ENCODE measurements at places on chromosomes 7 and 10.

- no peak for DNase-seq
These were observed 3.5 kb downstream of the MTPAP start for GRCh38 chr10:30345611-30346010.

- DNase-seq, result no peak
These were observed 19.9 kb upstream of the FMC1 start for GRCh38 chr7:139321071-139321745.

DNA sequence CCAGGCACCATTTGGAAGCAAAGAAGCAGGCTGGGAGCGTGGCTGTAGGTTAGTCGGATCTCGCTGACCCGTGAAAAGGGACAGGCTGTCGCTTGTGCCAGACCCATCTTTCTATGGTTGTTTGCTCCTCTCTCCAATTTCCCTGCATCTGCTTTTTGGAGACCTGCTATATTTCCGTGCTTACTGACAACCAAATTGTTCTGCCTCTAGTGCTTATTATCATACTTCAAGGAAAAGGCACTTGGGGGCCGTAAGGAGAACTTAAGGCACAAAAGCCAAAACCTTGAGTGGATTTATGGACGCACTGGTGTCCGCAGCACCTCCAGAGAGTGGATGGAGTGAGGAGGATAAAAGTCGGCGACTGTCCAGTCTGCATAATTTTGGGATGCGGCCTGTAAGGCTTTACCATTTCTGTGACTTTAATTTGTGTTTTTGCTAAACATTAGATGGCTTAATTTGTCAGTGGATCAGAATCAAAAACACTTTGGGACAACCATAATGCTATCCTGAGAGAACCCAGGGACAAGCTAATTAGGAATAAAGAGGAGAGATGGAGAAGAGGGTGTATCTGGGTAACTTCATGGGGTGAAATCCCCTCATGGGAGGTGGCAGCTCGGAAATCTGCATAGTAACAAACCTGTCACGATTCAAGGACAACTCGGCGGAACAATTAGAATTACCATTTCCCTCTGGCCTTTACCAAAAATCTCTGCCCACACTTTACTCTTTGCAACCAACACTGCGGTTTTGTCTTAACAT lies 206.7 kb downstream of the HDAC9 start:
- DNase-seq, result no peak

- no peak for DNase-seq
These were observed 376.9 kb downstream of the PHTF2 start for GRCh38 chr7:78175330-78176100.

GRCh38 chr7:66265566-66265965 lies 60.4 kb downstream of the TPST1 start:
- no peak for DNase-seq

- no peak for DNase-seq
These were observed 1041.9 kb downstream of the NRG3 start for GRCh38 chr10:82916941-82917340.

DNA sequence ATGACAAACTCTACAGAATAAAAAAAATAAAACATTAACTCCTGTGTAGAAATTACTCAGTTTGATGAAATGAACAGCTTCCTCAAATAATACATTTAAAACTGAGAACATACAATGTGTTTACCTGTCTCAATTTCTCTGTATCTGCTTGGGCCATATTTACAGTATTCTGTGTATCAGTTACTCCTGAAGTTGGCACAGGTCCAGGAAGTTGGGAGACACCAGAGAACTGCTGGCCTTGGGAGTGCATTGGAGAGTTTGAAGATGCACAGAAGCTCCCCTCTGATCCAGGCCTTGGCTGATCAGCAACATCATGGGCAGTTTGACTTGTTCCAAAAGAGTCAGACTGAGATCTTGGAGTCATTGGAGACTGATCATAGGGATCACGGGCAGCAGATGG lies 155.1 kb downstream of the GALNT11 start:
- DNase-seq, result no peak

DNA sequence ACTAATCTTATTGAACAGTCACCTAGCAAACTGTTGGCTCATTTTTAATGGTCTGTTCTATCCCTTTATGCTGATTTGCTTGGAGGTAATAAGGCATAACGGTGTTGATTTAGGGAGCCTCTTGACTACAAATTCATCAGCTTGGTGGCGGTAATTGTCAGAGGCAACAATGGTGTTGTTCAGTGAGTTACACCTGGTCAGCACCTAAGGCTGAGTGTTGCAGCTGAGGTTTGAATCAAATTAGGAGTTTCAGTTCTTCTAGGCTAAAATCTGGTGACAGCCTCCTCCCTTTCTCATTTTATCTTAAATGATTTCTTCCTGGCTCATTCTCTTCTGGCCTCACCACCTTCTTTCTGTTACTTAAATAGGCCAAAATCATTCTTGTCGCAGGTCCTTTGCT lies 42.3 kb upstream of the SP8 start:
- no peak for DNase-seq

GRCh38 chr7:98877692-98878364 lies 504 bp upstream of the TRRAP start:
- no peak for DNase-seq

GRCh38 chr10:126749015-126749655 lies 78.6 kb upstream of the C10orf90 start:
- DNase-seq, result peak; percentile 22

GRCh38 chr10:27908231-27908630 lies 90.6 kb downstream of the ODAD2 start:
- no peak for DNase-seq

GRCh38 chr10:128500642-128501041 lies 374.4 kb upstream of the MKI67 start:
- no peak for DNase-seq

DNA sequence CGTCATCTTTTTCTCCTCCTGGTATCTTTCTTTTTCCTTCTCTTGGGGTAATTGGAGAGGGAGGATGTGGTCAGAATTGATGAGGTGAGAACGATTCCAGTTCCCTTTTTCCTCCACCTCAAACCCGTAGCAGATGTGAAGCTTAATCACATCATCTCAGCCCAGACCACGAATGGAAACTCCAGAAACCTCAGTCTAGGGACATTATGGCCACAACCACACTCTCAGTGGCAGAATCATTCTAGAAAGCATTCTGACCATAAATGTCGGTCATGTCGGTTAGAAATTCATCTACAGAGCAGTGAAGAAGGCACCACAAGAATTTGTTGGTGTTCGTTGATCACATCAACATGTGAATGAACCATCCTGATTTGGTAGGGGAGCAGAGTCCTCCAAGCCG lies 78.7 kb downstream of the GATA3 start:
- no peak for DNase-seq

GRCh38 chr10:121134711-121135110 lies 283.5 kb downstream of the WDR11 start:
- no peak for DNase-seq

GRCh38 chr7:148348466-148348865 lies 242.1 kb upstream of the C7orf33 start:
- no peak for DNase-seq

DNA sequence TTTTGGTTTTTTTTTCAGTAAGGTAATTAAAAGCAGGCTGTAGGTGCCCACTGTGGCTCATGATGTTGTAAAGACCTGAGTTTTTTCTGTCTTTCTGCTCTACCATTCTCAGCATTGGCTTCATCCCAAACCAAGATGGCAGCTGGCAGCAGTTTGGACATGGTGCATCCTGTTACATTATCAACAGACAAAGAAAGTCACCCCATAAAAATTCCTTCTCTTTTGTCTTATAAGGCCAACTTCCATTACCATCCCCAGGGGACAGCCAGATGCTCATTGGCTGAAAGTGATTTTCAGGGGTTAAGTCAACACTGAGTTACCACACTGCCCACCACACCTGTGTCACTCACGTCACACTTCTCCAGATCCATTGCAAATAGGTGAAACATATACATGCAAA lies 558.4 kb downstream of the SDK1 start:
- DNase-seq, result no peak

GRCh38 chr10:119859420-119860258 lies 13.0 kb downstream of the MCMBP start:
- DNase-seq, result no peak

DNA sequence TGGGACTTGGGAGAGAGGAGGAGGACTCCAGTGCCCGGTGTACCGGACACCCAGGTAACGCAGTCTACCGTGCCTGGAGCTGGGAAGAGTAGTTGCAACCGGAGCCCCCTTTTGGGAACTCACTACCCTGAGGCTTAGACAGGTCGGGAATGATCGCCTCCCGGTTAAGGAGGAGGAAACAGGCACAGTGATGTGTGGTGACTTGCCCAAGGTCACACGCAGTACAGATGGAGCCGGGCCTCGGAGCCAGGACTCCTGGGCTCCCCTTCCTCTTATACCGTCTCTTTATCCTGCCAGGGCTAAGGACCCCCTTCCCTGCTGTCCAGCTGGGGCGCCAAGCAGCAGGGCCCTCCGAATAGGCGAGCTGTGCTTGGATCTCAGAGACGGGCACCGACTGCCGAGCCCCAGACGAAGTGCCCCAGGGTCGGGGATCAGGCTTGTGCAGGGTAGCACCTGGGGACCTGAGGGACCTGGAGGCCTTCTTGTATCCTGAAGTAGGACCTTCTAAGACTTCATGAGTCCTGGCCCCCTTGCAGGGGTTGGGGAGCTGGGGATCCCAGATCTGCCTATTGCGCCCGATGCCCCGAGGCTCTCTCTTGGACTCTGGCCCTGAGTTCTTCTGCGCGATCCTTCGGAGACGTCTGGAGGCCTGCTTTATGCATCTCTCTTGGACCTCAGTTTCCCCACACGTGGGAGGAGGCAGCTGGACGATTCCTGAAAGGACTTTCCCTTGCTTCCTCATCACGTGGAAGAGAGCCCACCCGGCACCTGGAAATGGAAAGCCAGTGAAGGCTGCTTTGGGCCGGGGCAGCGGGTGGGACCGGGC lies 767 bp upstream of the CYP26A1 start:
- DNase-seq, result no peak

GRCh38 chr7:103964269-103964668 lies 25.2 kb downstream of the RELN start:
- no peak for DNase-seq

GRCh38 chr10:124732931-124733570 lies 11.1 kb downstream of the FAM53B start:
- peak; percentile 19 for DNase-seq

DNA sequence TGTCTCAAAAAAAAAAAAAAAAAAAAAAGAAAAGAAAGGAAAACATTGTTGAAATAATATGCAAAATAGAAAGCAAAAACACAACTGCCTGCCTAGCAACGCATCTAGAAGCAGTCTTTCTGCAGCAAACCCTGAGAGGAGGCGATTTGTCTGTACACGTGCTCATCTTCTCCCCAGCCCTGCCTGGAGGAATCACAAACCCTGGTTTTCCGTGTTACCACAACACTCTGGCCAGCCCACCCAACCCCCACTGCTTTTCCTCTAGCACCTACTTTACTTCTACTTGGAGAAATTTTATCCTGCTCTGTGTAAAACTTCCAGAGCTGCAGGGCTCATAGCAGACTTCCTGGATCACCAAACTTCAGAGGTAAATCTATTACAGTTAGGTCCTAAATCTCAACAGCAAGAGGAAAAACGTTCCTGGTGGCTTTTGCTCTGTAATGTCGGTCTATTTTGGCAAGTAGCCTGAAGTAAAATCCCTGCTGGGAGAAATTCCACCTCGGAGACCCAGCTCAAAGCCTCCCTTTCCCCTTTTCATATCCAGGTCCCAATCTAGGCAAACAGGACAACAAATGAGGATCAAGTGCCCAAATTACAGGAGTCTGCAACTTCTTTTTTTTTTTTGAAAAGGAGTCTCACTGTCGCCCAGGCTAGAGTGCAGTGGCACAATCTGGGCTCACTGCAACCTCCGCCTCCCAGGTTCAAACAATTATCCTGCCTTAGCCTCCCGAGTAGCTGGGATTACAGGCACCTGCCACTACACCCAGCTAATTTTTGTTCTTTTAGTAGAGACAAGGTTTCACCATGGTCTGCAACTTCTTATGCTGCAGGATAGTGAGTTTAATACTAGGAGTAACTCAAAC lies 91.6 kb downstream of the DNMBP start:
- DNase-seq, result no peak

GRCh38 chr10:117320050-117320665 lies 55.1 kb downstream of the PDZD8 start:
- no peak for DNase-seq

- DNase-seq, result no peak
These were observed 930 bp downstream of the GARIN1A start for GRCh38 chr7:128672927-128673517.

DNA sequence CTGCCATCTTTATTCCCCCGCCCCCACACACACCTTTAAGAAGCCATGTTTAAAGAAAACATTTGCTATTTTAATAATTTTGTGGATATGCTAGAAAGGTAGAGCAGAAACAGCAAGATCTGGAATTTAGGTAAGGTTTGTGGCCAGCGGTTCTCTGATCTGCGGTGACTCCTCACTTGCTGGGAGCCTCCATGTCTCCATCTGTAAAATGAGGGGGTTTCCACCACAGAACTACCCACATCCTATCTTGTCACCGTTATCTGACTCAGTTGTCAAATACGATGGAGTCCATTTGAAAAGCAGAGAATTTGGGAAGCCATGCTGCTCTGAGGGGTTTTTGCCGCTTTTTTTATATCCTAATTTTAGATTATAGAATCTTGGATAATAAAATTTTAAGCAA lies 23.3 kb downstream of the MACC1 start:
- no peak for DNase-seq

DNA sequence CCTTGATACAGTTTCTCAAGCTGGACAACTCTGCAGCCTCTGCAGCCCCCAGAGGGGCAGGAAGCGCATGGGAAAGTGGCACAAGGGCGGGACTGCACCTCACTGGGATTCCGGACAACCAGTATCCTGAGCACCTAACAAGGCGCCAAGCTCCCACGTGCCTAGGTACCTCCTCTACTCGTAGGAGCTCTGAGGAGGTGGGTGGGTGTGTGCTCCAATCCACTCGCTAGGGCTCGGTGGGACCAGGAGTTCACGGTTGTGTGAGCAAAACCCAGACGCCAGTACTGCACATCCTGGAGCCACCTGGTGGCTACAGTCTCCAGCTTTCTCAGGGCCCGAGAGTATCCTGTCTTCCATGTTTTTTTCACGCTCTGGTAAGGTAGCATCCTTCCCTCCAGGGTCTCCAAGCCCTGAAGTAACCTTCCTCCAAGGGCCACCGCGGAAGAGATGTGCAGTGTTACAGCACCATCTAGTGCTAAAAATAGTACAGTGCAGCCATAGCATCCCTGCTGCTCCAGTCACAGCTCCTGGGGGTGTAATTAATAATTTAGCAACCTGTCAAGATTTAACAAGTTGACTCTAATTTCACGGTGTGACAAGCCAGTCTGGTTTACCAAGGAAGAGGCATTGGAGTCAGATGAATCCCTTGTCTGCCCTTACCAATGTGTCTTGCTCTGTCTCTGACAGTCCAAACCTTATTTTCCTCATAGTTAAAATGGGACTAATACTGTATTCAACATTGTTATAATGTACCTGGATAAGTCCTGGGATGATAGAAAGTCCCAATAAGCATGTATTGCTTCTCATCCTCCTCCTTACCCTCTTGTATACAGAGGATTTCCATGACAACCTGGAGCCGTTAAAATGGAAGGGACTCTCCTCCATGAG lies 70.4 kb downstream of the HERPUD2 start:
- peak; percentile 1 for DNase-seq

- peak; percentile 43 for DNase-seq
These were observed 95.4 kb downstream of the ELMO1 start for GRCh38 chr7:37352974-37353948.
